ENCODE measurements at places on chromosomes 1 and 21. TPM values are rescaled to one million over a fixed set of nuclear protein-coding genes. Genes with fewer than 3 reads are reported as not detected.

Gene HPCAL4
- total RNA-seq: not detected

Gene LCE3D
- total RNA-seq: not detected

Gene ARMH1
- total RNA-seq: 0.71 TPM

Gene OR2AK2
- total RNA-seq: not detected

Gene DNASE2B
- not detected for total RNA-seq

Gene BGLAP
- 0.14 TPM for total RNA-seq

Gene CITED4
- 2.1 TPM for total RNA-seq

Gene OR14K1
- total RNA-seq: not detected

Gene TCHH
- total RNA-seq: under 0.01 TPM

Gene F13B
- not detected for total RNA-seq

Gene SLC30A2
- total RNA-seq: not detected

Gene CCT3
- total RNA-seq: 323 TPM

Gene S100A14
- total RNA-seq: 0.28 TPM

Gene CLCA4
- not detected for total RNA-seq

Gene PROK1
- 0.14 TPM for total RNA-seq

Gene ERG
- total RNA-seq: 0.28 TPM

Gene DIO1
- not detected for total RNA-seq

Gene CCDC30
- total RNA-seq: 1.00 TPM

Gene AMPD1
- total RNA-seq: not detected

Gene MIXL1
- not detected for total RNA-seq

Gene MYOM3
- not detected for total RNA-seq

Gene CLCA1
- not detected for total RNA-seq

Gene CNKSR1
- total RNA-seq: not detected

Gene FAM3B
- not detected for total RNA-seq

Gene EEIG2
- 36.3 TPM for total RNA-seq

Gene NID1
- 113 TPM for total RNA-seq

Gene ZNF362
- 2.6 TPM for total RNA-seq

Gene ANKRD45
- 0.14 TPM for total RNA-seq
